ENCODE measurements at places on chromosomes 5 and 9.

- no peak for DNase-seq
Observed at GRCh38 chr5:147644460-147644859, 134.6 kb upstream of the DPYSL3 start.

GRCh38 chr9:110731437-110732028, 62.9 kb downstream of the MUSK start:
- no peak for DNase-seq

GRCh38 chr5:131384616-131385214, 120.9 kb downstream of the CDC42SE2 start:
- no peak for DNase-seq

GRCh38 chr9:69028754-69029153, 6.8 kb upstream of the FXN start:
- DNase-seq = no peak

Measured in activated T-helper 1 cell treated with anti-CD3 and anti-CD28 coated beads, Interleukin-2, amount 50 U/mL, for 16 hours (primary cell).